Stimulated activated effector memory CD8-positive, alpha-beta T cell treated with anti-CD3 and anti-CD28 coated beads, Interleukin-12 subunit alpha, Interleukin-12 subunit beta, amount 100 ng/mL, for 72 hours (primary cell): ENCODE measurements at places on chromosomes 12 and 14.
A peak's percentile ranks its signal among the peaks of the same experiment; 100 is the strongest.

GRCh38 chr14:104826189-104826860 lies 25.4 kb downstream of the ZBTB42 start:
- peak; percentile 98 for DNase-seq

- DNase-seq, result no peak
These were observed 158.6 kb downstream of the MON2 start for GRCh38 chr12:62625228-62625627.

- DNase-seq, result no peak
These were observed 1.2 kb downstream of the CDK2AP1 start for GRCh38 chr12:123270214-123271000.

GRCh38 chr12:93009533-93009932 lies 80.4 kb upstream of the EEA1 start:
- no peak for DNase-seq

GRCh38 chr12:50186681-50187080 lies 19.5 kb upstream of the CERS5 start:
- DNase-seq, result no peak

DNA sequence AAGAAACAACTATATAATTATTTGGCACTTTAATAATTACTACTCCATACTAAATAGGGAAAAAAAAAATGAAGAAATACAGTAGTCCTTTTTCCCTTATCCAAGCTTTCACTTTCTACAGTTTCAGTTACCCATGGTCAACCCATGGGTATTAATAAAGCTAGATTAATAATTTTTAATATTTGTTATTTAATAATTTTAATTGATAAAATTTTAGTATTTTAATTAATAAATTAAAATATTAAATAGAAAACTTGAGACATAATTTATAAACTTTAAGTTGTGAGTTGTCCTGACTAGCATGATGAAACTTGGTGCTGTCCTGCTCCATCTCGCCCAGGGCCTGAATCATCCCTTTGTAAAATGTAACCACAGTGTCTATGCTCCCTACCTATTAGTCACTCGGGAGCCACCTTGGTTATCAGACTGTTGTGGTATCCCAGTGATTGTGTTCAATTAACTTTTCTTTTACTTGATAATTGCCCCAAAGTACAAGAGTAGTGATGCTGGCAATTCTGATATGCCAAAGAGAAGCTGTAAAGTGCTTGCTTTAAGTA lies 71.8 kb downstream of the PAWR start:
- no peak for DNase-seq

GRCh38 chr12:42990387-42990786 lies 400.8 kb upstream of the PRICKLE1 start:
- DNase-seq, result no peak

DNA sequence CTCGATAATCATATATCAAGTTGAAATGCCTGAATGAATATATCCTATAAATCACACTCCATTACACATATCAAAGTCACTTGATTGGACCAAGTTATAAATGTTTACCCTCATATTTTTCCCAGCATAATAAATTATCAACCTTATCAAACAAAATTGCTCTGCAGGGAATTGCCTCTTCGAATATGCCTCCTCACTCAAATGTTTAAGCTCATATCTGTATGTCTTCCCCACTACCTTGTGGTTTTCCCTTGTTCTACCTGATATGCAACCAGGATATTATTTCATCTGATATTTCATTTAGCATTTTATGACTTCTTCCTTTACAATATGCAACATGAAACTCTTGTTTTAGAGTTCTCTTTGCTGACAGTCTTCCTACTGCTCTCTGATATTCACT lies 226.4 kb downstream of the RASSF9 start:
- no peak for DNase-seq

DNA sequence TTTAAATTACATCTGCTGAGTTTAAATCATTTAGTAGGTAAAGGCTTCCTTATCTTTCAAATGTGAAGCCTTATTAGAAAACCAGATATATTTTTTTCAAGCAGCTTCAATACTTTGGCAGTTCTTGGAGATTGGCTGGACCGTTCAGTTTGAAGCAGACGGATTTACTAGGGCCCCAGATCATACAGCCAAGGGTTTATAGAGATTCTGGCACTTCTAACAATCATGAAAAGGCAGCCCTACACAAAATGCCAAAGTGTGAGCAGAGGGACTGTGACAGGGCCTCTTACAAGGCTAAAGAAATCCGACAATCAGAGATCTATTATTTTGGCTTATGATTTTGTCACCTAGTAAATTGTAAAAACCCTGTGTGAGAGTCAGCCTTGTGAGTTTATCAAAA lies 162.8 kb upstream of the SLC38A2 start:
- DNase-seq, result no peak

- no peak for DNase-seq
These were observed 101.6 kb downstream of the BRMS1L start for GRCh38 chr14:35927727-35928126.

DNA sequence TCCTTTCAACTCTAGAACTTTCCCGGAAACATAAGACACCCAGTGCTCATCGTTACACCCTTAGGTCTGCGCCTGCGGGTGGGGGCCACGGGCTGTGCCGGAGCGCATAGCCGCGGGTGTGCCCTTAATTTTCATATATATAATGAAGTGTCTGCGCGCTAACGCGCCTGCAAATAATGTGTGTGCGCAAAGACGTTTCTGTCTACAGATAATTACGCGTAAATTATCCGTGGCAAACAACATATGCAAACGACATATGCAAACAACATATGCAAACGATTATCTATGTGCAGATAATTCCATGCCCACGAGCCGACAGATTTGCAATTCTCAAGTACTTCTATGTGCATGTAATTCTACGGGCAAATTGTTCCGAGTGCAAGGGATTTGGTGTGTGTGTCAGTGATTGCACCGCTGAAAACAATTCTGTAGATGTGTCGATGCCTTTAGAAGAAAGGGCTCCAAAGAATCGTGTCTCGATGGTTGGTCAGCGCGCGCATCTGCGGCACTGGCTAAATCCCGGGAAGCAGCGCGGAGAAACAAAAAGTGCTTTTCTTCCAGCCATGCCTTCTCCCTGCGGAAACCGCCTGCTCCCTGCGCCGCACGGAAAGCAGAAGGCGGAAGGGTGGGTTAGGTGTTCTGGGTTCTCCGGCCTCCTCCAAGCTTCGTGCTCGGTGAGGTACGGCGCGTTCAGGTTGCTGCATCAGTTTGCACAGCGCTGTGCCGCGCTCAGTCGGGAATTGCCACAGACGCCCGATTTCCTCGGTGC lies 34.5 kb upstream of the TBX5 start:
- no peak for DNase-seq

DNA sequence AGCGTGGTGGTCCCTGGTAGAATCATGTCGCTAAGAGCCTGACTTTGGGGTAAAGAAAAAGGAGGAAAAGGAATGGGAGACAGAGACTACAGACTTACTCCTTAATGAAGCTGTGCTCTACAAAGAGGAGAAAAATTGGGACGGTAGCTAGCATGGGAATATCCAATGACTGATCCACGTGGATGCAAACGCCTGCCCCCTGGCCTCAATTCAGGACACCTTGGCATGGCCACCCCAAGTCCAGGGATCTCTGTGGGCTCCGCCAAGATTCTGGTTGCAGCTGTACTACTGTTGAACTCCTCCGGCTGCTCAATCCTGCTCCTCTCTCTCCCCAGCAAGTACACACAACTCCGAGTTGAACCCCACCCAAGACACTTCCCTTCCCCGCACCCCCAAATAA lies 70.5 kb upstream of the DIO3 start:
- no peak for DNase-seq

GRCh38 chr12:9509464-9510161 lies 98.1 kb downstream of the KLRB1 start:
- DNase-seq, result no peak
